ENCODE measurements at places on chromosomes 3 and 15. TPM values are rescaled to one million over a fixed set of nuclear protein-coding genes. Genes with fewer than 3 reads are reported as not detected.
A peak's percentile ranks its signal among the peaks of the same experiment; 100 is the strongest.

Gene GABRR3
- total RNA-seq: not detected

Gene NEK10
- 6.6 TPM for total RNA-seq

Gene JMJD7
- total RNA-seq: 3.6 TPM

DNA sequence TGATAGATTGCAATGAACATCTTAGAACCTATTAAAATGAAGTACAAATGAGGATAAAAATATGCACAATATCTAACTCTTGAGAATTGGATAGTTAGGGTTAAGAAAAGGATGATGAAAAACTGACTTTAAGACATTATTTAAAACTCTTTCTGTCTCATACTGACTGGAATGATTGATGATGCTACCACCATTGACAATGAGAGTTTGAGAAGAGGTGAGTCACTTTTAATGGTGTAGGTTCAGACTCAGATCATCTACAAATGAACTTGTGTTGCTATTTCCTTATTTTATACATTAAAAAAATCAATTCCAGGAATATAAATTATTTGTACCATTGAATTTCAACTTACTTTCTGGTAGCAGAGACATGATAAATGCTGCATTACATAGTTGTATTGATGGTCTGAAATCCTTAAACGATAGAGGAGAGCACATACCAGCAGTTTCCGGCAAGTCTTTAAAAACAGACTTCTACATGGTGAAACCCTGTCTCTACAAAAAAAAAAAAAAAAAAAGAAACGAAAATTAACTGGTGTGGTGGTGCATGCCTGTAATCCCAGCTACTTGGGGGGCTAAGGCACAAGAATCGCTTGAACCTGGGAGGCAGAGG is 409.0 kb downstream of the OTOL1 start:
- no peak overlapping the region for H3K27ac ChIP-seq
- no peak for DNase-seq
- H3K27me3 ChIP-seq: no peaks in the 10 kb centered on the region
- no peaks in the 10 kb centered on the region for H3K36me3 ChIP-seq
- H3K4me3 ChIP-seq: no peak overlapping the region

- no peaks in the 10 kb centered on the region for H3K4me1 ChIP-seq
- no peaks in the 10 kb centered on the region for H3K36me3 ChIP-seq
- no peak overlapping the region for H3K4me3 ChIP-seq
- no peaks in the 10 kb centered on the region for H3K27me3 ChIP-seq
These were observed 171.0 kb upstream of the SMAD3 start for GRCh38 chr15:66894363-66894762.

- no peaks in the 10 kb centered on the region for H3K4me1 ChIP-seq
- no peaks in the 10 kb centered on the region for H3K27me3 ChIP-seq
- H3K36me3 ChIP-seq: peaks cover 44% of the 10 kb centered on the region
- no peak for DNase-seq
- H3K27ac ChIP-seq: no peak overlapping the region
- H3K4me3 ChIP-seq: no peak overlapping the region
These were observed 43.2 kb upstream of the PTPN23 start for GRCh38 chr3:47337656-47338055.

DNA sequence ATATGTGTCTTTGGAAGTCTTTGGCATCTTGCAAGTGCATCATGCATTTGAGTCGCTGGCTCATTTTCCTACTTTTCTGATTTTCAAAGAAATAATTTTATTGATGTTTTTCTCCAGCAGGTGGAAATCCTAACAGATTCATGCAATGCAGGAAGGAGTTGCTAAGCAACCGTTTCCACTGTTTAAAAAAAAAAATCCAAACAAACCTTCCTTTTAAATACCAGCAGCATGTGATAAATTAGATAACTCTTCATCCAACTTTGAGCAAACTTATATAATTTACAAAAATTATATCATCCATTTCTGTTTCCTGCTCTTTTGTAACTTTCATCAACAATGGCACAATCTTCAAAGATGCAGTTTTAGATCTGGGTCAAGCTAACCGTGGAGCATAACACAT is 364.1 kb downstream of the MFSD1 start:
- H3K4me1 ChIP-seq: 0 out of 2 replicates have a peak, but pooled peaks cover 2% of the 10 kb centered on the region
- H3K4me3 ChIP-seq: no peak overlapping the region
- DNase-seq: no peak
- no peak overlapping the region for H3K27ac ChIP-seq

- no peak overlapping the region for H3K27ac ChIP-seq
- DNase-seq: peak; percentile 68
- peaks cover 5% of the 10 kb centered on the region for H3K4me1 ChIP-seq
- H3K4me3 ChIP-seq: no peak overlapping the region
- no peaks in the 10 kb centered on the region for H3K36me3 ChIP-seq
These were observed 2.4 kb downstream of the MB21D2 start for GRCh38 chr3:192915304-192915703.

All from IMR-90 (cell line).